Skin of body (tissue), 3 donors: ENCODE measurements at places on chromosomes 4 and X. TPM values are rescaled to one million over a fixed set of nuclear protein-coding genes. Genes with fewer than 3 reads are reported as not detected.

GRCh38 chr4:122798917-122799316 lies 27.7 kb upstream of the FGF2 start:
- no peak for DNase-seq

- DNase-seq, result no peak
Observed at GRCh38 chrX:107669261-107669660, 41.0 kb downstream of the PRPS1 start.

DNA sequence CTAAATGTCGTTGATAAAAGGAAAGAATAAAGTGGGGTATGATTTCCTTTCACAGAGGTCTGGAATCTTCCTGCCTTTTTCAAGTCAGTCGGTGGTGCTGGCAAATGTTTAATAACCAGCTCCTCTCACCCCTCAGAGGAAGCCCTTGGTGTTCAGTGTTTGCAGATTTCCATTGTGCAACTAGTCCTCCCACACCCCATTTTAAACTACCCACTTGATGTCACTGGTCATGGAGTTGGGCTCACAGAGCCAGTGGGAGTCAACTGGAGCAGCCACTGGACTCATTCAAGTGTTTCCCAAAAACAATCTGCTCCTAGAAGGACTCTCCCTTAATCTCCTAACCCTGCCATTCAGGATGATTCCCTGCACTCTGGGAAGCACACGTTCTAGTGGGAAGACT lies 149.2 kb downstream of the PTTG2 start:
- no peak for DNase-seq

DNA sequence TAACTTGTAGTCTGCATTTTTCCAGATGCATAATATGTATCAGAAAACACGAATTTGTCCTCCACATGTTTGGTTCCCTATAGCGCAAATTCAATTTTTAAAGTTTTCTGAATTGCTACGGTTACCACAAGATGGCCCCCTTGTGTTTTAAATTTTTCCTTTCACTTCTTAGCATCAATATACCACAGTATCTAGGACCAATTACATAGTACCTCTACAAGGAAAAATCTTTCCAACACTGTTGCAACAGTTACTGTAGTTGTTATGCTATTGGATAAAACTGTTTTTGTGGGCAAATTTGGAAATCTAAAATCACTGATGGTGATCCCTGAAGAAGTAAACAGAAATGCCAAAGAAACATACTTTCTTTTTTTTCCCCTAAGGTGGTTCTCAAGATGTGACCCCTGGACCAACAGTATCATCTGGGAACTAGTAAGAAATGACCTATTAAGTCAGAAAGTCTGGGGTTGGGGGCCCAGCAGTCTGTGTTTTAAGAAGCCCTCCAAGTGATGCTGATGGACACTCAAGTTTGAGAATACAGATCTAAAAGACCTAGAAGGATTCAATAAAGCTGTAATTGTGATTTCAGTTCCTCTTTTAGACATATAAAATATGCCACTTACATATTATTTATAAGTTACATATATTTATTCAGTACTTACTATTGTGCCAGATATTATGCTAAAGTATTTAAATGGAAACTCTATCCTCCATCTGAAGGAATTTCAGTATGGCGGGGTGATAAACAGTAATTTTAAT lies 3.1 kb downstream of the ZGRF1 start:
- no peak for DNase-seq

- DNase-seq, result no peak
Observed at GRCh38 chr4:36332782-36333131, 51.3 kb downstream of the DTHD1 start.

- DNase-seq, result no peak
Observed at GRCh38 chrX:39982948-39983347, 114.8 kb downstream of the BCOR start.

- DNase-seq, result no peak
Observed at GRCh38 chrX:103398421-103398864, 22.1 kb downstream of the BEX3 start.

- no peak for DNase-seq
Observed at GRCh38 chrX:125293850-125294780, 25.6 kb upstream of the TEX13C start.

GRCh38 chr4:153522802-153523094 lies 56.6 kb downstream of the TMEM131L start:
- DNase-seq, result no peak

GRCh38 chr4:118120120-118120760 lies 86.0 kb downstream of the NDST3 start:
- DNase-seq, result no peak

- DNase-seq, result no peak
Observed at GRCh38 chr4:77188498-77189220, 31.7 kb downstream of the CCNG2 start.

DNA sequence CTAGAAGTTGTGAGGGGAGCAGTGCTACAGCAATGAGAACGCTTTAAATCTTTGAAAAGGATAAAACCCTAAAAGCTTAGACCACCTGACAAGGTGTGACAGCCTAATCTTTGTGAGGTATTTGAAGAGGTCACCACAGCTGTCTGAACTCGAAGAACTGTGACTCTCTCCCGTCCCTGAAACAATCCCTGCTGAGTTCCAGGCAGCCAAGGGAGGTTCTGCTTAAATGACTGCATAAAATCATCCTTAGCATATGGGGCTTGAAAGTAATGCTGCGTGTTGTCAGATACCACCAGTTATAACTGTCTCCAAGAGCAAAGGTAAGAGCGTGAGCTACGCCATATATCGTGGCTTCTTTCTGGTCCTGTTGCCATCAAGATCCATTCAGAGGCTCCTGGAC lies 696.3 kb downstream of the PCDH7 start:
- no peak for DNase-seq

The CSAG3 gene
- total RNA-seq, result not detected

The SLC9A7 gene
- total RNA-seq, result 4.1 TPM

The L1CAM gene
- 3.6 TPM for total RNA-seq

The SHROOM2 gene
- total RNA-seq, result 3.1 TPM
